Head of caudate nucleus (tissue), 42 donors: ENCODE measurements at places on chromosomes 2 and 18.
A peak's percentile ranks its signal among the peaks of the same experiment; 100 is the strongest.

DNA sequence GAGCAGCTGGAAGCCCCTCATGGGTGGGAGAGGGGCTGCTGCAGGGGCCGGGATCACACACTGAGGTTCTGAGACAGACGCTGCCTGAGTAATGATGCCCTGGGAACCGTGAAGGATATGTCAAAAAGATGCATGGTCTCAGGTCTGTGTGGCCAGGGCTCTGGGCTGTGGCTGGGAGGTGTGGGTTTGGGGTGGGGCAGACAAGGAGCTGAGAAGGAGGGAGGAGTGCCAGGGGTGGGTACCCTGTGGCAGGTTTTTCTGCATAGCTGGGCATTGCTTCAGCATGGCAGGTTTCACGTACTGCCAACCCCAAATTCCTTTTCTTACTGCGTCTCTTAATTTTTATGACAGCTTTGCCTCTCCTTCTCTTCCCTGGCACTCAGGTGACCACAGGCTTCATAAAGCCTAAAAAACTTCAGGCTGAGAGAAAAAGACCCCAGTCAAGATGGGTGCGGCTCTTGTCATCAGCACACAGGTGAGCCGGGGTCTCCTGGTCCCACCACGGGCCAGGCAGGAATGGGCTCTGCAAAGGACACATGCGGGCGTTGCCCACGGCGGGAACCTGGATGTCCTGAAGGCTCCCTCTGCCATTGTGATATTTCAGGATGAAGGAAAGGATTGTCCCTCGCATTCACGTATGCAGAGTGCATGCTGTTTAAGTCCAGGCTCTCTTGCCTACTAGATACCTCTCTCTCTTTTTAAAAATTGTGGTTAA lies 18.0 kb downstream of the MALL start:
- no peak for DNase-seq

GRCh38 chr2:200310545-200310971 lies 4.1 kb downstream of the SPATS2L start:
- DNase-seq = no peak

GRCh38 chr2:170886386-170886785 lies 42.7 kb upstream of the GORASP2 start:
- DNase-seq = no peak

DNA sequence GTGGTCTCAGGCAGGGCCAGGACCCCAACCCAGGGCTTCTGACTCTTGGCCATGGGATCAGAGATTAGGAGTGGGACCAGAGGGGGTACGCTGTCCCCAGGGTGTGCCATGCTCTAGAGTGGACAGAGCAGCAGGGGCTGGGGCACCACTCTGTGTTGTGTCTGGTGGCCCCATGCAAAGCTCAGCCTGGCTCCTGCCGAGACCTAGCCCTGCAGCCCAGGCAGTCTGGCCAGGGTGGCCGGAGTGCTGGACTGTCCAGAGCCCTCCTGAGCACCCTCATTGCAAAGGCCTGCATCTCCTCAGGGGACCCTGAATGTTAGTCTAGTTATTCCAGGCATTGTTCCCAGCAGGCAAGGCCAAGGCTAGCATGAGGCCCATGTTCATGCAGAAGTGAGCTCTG lies 162.3 kb downstream of the TNS1 start:
- no peak for DNase-seq

GRCh38 chr2:119485336-119486110 lies 38.8 kb downstream of the SCTR start:
- no peak for DNase-seq

DNA sequence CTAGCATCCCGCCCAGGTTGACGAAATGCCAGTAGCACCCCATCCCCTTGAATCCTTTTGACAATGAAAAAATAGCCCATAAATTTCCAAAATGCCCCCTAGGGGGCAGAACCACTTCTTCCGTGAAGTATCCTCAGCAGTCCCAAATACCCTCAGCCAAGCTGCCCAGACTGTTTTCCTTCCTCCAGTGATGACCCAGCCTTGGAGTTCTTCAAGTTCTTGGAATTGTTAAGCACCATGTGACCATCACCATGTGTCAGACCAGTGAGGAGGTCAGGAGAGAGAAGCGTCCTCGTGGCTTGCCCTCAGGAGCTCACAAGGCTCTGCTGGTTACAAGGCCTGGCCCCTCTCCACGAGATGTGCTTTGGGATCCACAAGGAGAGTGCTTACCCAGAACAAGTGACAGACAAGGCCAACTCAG lies 1.4 kb upstream of the SLC23A3 start:
- no peak for DNase-seq

GRCh38 chr2:127700527-127701192 lies 637 bp upstream of the SFT2D3 start:
- no peak for DNase-seq

DNA sequence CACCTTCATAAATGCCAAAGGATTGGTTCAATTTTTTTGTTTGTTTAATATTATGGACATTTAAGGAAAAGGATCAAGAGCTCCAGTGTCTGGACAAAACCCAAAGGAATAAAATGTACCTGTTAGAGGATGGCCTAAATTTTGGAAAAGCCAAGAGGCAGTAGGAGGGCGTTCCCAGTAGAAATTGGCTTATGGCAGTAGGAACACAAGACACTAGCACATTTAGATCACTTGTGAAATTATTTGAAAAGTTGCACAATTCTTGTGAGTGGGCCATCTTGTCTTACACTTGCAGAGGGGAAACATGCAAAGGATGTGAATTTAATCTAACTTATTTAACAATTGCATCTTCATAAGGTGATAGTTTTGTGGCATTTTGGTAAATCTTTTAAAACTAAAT lies 3.2 kb downstream of the BZW1 start:
- DNase-seq = no peak

- DNase-seq = no peak
Measured at GRCh38 chr2:98515250-98515991, 70.8 kb downstream of the INPP4A start.

DNA sequence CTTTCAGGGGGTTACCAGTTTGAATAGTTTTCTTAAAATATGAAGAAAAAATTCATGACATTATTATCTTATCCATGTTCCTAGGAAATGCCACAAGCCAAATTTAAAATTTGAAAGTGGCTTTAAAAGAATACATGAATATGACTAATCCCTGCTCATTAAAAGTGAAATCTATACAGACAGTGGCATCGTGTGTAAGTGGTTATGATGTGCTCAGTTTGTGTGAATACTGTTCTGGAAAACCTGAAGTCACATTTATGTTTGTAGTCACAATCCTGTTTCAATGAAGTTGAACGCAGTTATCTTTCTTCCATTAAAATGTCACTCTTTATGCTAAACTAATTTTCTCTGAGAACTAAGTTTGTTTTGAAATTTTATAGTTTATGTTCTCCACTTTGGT lies 75.8 kb downstream of the GORASP2 start:
- DNase-seq = no peak

DNA sequence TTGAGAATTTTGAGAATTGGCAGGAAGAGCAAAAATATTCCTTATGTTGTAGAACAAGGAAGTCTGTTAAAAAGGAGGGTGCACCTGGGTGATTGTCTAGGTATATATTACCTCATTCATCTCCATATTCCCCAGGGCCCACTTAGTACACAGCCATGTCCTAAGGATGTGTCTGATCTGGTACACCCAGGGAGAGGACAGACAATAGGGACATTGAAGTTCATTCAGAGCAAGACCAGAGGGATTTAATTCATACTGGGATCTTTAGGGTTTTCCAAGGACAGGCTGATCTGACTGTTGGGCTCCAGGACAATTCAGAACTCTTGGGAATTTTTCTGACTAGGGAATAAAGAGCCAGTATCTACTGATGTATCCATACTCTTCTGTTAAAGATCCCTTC lies 112.1 kb downstream of the PHLPP1 start:
- DNase-seq = no peak

GRCh38 chr2:83584672-83585071 lies 874.4 kb downstream of the SUCLG1 start:
- no peak for DNase-seq

DNA sequence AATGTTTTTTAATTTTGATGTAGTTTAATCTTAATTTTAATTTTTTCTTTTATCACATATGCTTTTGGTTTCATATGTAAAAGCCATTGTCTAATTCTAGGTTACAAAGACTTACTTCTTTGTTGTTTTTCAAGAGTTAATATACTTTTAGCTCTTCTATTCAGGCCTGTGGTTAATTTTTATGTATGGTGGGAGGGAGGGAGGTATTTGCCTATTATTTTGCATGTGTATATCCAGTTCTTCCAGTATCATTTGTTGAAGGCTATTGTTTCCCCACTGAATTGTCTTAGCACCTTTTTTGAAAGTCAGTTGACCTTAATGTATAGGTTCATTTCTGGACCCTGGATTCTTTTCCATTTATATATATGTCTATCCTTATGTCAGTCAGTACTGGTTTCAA lies 23.4 kb downstream of the USP14 start:
- no peak for DNase-seq

- DNase-seq = no peak
Measured at GRCh38 chr18:45566025-45566740, 49.1 kb upstream of the SLC14A2 start.

DNA sequence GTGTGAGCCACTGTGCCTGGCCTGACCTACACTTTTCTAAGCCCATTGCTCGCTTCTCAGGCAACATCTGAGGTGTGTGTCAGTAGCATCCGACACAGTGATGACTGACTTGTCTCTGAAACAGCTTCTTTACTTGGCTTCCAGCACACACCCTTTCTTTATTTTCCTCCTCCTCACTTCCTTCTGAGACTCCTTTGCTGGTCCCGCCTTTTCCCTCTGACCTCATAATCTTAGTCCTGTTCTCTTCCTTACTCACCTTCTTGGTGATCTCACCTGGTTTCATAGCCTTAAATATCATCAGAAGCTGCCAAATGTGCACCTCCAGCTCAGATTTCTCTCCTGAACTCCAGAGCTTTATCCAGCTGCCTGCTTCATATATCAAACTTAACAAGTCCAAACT lies 66.6 kb upstream of the PELI1 start:
- DNase-seq = no peak

GRCh38 chr2:101892377-101892776 lies 99.4 kb upstream of the IL1R2 start:
- no peak for DNase-seq

GRCh38 chr2:144411473-144411872 lies 108.4 kb downstream of the ZEB2 start:
- no peak for DNase-seq

DNA sequence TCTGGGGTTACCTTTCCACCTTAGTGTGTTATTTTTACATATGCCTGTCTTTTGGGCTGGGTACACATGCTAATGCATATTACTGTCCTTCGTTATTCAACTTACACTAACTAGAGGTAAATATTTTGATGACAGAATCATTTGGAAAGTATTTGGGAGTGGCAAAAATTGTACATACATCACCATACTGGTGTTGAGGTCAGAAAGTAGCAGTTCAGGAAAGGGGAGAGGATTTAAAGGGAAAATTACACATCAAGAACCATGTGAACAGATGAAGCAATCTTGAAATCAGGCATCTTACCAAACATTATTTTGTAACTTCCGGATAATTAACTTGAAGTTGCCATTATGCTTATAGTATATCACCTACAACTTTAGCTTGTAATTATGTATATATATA lies 379.7 kb downstream of the RND3 start:
- DNase-seq = no peak

- DNase-seq = no peak
Measured at GRCh38 chr2:236985761-236986339, 99.8 kb upstream of the COPS8 start.

DNA sequence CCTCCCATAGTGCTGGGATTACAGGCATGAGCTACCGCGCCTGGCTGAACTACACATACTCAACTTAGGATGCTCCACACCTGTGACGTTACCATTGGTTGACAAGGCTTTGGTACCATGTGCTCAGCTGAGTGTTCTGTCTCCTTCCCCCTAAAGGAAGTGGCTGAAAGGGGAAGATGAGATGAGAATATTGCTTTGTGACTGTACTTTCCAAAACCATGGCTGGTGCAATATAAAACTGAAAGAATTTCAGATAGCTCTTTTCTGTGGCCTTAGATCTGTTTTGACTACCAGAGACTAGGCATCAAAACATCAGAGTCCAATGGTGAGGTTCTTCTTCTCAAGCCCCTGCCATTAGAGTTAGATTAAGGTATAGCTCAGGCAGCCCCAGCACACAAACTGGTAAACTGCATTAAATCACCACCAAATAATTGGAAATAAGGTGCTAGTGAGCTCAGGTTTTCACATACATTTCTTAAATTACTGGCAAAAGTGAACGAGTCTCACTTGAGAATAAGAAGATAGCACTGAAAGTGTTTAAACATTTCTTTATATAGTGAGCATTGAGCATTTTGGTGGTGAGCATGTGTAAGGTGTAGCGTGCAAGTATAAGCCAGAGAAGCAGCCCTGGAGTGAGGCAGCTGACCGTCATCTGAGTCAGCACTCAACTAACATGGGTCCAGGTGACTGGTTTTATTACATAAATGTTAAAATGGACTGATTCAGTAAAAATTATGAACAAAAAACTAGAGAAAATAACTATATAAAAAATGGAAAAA lies 113.5 kb upstream of the FZD5 start:
- no peak for DNase-seq

DNA sequence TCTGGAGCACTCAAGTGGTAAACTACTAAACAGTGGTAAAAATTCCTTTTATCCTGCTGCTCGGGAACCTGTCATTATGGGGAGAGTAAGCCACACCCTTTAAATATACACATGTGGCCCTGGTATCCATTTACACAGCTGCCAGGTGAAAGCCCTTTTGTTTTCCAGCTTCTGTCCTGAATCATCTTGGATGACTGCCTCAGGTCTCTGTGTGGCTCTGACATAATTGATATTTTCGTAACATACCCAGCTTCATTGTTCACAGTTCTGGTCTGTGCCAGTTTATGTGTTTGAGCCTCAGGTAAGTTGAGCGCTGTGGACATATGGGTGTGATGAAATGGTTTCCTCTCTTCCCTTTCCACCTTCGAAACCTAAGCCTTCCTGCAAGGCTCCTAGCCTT lies 15.7 kb upstream of the TTC39C start:
- no peak for DNase-seq

- peak; percentile 85 for DNase-seq
Measured at GRCh38 chr2:46062637-46063412, 234.4 kb upstream of the EPAS1 start.

GRCh38 chr2:27925766-27926472 lies 35.4 kb downstream of the BABAM2 start:
- no peak for DNase-seq

- no peak for DNase-seq
Measured at GRCh38 chr2:103135679-103136078, 373.8 kb downstream of the TMEM182 start.

GRCh38 chr2:125679903-125680302 lies 976.1 kb upstream of the GYPC start:
- no peak for DNase-seq

DNA sequence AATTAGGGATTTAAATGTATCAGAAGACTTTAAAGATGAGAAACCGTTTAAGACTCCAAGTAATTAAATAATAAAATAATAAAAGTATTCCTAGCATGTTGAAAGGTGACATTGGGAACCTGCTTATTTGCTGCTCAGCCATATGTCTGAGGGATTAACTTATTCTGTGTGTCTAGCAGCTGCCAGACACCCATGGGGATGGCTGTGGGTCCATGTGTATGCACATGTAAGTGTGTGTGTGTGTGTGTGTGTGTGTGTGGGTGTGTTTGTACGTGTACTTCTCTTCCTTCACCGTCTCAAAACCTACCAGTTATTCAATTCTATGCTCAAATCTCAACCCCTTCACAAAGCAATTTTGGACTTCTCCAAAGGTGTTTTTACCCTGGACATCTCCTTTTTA lies 124.5 kb downstream of the SETBP1 start:
- DNase-seq = no peak
